ENCODE measurements at places on chromosomes 4 and X.

DNA sequence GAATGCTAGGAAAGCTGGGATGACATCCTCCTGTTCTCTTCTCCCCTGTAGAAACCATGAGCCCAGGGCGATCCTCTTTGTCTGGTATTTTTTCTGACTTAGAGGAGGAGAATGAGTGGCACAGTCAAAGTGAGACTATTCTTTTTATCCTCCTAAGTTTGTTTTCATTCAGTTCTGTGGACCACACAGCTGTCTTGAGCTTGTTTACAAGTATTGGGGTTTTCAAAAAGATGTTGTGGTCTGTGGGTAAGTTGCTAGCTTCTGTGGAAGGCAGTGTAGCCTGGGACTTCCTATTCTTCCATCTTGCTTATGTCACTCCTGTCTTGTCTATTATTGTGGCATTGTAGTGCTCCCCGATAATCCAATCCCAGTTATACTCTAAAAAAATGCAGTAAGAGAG is 223.0 kb downstream of the PAPSS1 start:
- DNase-seq = no peak

DNA sequence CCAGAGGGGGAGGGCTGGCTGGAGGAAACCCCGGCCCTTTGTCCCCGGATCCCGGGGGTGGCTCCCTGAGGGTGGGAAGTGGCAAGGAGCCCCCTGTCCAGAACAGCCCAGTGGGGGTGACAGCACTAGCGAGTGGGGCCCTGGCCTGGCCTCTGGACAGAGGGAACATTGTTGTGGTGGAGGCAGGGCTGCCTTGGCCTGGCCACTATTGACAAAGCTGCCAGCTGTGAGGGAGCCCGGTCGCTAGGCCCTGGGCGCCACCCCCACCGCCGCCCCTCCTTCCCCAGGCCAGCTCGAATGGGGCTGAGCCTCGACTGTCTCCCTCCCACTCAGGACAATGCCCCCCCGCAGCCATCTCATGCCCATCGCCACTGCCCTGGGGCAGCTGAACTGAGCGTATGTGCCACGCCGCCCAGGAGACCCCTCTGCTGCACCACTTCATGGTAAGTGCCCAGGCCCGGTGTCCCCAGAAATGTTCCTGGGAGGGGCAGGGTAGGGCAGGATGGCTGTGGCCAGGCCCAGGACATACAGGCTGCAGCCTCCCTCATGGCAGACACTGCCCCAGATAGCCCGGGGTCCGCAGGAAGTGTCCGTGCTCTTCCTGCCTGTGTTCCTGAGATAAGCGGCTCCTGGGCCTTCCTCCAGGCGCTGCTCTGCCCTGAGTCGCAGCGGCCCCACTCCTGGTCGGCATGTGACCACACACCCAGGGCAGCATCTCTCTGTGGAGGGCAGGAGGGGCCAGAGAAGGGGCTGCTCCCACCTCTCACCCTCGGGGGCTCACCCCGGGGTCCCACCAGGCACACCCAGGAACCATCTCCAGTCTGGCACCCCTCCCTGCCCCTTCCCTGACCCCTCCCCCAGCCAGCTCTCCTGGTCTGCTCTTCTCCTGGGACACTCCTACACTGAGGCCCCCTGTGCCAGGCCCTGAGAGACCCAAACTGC is 1.4 kb downstream of the PLXNB3 start:
- peak; percentile 42 for DNase-seq

DNA sequence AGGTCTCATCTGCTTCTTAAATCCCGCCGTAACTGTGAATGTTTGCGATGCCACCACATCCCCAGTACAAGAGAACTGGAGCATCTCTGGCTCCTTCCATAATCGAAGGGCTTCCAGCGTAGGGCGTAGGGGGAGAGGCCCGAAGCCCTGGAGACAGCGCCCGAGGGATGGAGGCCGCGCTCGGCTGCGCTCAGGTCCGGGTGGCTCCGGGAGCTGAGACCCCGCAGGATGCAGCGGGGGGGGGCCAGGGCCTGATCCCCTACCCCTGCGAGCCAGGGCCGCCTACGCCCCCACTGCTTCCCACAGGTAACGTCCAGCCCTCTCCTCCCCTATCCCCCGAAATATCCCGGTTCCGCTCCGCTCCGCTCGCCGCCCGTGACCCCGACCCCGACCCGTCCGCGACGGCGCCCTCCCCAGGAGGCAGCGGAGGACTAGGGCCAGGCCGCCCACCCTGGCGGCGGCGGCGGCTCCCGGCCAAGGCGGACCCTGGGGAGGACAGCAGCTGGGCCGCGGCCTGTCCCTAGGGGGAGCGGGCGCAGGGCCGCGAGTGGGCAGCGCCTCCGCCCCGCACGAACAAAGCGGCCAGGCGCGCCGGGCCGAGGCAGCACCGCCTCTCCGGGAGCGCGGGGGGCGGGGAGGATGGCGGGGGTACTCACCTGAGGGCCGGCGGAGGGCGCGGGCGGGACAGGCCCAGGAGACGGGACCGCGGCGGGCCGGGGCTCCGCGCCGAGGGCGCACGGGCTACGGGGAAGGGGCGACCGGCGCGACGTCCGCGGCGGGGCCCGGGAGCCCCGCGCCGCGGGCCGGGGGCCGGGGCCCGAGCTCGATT is 723 bp downstream of the WDFY3 start:
- DNase-seq = peak; percentile 55

GRCh38 chrX:30010471-30010870 is 204.9 kb upstream of the MAGEB2 start:
- DNase-seq = no peak

DNA sequence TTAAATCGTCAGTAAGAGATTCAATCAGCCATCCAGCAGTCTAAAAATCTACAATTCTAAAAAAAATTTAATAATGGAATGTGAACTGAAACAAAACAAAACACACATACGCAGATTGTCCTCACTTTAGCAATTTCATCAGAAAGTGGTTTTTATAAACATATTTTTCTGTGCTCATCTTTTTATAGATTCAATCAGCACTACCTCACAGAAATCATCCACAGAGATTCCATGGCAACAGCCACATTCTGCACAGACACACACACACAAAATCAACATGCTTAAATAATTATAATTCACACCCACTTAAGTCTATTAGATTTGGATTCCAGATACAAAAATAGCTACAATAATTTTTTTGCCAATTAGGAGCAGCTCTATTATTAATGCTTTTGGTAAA is 149.0 kb upstream of the KCNIP4 start:
- DNase-seq = no peak

- DNase-seq = no peak
Measured at GRCh38 chrX:23795221-23795620, 12.2 kb downstream of the SAT1 start.

DNA sequence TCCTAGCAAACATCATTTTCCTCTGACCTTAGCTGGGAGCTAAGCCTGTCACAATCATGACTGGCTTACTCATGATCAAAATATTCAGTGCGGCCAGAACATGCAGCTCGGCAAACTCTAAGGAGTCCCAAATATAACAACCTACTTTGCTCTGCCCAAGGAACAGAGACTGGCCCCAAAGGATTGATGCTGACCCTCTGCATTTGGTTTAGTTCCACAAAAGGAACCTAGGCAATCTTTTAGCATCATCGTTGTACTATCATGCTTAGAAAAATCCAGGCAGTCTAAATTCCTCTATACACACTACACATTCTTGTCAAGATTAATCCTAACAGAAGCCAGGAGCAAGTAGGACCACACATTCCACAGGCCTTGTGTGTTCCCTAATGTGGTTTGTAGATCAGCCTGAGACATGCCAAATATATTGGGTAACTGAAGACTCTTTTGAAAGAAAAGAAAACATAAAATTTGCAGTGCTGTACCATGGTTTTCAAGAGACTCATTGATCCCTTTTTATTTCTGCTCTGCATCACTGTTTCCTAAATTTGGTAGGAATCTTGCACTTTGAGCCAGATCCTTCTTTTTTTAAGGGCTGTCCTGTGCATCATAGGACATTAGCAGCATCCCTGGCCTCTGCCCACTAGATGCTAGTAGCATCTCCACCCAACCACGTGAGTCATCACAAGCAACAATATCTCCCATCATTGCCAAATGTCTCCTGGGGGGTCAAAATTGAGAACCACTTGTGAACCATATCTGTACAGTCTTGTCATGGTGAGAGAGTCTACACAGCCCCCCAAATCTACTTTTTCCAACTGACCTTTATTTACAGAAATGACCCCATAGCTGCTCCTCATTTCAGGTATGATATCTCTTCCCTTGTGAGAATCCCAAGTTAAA is 17.6 kb upstream of the CC2D2A start:
- peak; percentile 94 for DNase-seq

DNA sequence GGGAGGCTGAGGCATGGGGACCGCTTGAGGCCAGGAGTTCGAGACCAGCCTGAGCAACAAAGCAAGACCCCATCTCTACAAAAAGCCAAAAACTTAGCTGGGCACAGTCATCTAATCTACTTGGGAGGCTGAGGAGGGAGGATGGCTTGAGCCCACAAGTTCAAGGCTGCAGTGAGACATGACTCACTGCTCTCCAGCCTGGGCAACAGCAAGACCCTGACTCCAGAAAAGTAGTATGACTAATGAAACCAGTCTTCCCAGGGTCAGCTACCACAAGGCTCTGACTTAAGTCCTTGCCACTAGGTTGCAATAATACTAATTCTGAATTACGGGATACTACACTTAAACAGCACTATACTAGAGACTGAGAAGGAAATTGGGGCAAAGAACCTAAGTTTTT is 33.1 kb downstream of the ERVMER34-1 start:
- peak; percentile 42 for DNase-seq

- peak; percentile 5 for DNase-seq
Measured at GRCh38 chr4:151260526-151260925, 16.4 kb upstream of the PRSS48 start.

- no peak for DNase-seq
Measured at GRCh38 chrX:39988496-39988895, 109.3 kb downstream of the BCOR start.

GRCh38 chr4:183297675-183298074 is 22.4 kb downstream of the CLDN22 start:
- DNase-seq = no peak

DNA sequence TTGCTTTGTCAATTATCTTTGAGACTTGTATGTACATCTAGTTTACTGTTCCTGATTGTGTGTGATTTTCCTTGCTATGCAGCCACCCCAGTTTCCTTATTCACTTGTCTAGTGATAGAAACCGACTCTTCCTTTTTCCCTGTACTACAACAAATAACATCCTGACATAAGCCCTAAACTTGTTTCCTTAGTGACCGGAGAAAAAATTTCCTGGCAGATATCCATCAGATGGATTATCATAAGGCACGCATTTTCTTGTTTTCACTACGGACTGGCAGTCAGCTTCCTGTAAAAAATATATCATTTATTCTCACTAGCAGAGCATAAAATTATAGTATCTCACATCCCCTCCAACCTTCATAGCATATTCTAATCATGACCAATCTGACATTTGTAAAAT is 410.7 kb downstream of the CENPC start:
- DNase-seq = no peak

DNA sequence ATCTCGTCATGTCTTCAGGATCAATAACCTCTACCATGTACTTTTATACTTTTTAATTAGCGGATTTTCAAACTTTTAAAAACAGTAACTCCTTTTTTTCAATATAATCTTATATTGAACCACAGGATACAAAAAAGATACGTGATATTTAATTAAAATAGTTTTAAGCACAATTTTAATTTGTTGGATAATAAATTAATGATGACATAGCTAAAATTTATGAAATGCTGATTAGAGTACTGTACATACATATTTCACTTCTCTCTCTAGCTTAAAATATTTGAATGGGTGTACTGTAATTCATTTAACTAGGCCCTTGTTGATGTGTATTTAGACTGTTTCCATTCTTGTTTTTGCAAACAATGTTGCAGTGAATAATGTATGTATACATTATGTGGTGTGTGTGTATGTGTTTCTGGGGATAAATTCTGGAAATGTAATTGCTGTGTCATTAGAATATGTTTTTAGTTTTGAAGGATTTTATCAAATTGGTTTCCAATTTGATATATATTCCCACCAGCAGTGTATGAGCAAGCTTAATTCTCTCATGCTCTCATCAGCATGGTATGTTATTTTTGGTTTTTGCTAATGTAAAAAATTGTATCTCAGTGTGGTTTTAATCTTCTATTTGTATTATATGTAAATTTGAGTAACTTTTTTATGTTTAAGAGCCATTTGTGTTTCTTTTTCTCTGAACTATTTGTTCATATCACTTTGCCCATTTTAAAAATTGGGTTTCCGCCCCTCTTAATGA is 66.4 kb downstream of the CDKL5 start:
- peak; percentile 2 for DNase-seq

DNA sequence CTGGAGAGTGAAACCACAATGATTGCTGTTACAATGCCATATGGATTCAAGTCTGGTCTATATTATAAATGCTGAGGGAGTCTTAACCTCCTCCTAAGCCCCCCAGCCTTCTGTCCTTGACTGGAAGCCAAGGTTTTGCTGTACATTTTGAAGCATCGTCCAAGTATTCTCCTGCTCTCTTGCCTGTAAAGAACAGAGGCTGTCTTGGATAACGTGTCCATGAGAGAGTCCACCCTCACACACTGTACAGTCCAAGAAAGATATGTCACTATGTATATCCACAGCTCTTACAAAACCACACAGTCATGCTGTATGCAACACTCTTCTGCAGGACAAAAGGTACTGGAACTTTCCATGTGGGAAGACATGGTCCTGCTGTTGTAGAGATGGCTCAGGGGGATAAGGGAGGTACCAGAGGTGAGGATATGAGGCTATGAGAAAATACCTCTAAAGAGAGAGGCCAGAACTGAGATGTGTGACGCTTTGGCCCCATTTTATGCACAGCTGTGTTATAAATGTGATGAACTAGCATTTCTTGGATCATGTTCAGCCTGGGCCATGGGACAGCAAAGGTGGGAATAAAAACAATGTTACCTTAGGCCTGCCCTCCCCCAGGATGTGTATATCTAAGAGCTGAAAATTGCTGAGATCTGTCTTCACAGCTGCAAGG is 678.6 kb downstream of the IQCM start:
- DNase-seq = no peak

DNA sequence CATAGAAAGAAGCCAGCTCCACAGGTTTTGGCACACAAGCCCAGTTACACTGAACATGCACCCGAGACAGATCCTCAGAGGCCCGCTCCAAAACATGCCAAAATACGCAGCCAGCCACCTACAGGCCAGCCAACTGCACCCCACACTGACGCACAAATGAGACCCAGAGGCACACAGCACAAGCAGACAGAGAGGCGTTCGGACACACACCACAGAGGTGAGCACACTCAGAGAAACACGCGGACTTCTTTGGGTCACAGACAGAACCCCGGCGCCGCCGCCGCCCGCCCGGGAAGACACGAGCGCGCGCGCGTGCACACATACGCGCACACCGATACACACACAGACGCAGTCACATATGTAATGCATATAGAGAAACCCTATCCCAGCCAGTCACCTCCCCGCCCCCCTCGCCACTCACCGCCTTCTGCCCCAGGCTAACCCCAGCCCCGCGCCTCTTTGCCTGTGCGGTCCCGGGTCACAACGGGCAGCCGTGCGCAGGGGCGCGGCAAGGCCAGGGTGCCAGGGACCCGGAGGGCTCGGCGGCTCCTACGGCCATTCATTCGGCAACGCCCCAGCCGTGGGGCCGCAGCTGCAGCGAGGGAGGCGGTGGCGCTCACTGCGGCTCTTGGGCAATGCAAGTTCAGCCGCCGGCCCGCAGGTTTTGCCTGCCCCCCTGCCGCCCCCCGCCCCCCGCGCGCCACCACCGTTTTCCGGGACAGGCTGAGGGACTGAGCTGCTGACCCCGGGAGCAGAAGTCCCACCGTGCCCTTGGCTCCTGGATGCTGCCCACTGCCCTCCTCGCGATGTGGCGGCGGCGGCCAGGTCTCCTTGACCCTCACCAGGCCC is 553 bp downstream of the SEPTIN6 start:
- DNase-seq = peak; percentile 45
